ENCODE measurements at places on chromosomes 7 and 10. TPM values are rescaled to one million over a fixed set of nuclear protein-coding genes. Genes with fewer than 3 reads are reported as not detected.

The SSC4D gene
- total RNA-seq = 0.48 TPM

The KCNMA1 gene
- 156 TPM for total RNA-seq

The LIPK gene
- not detected for total RNA-seq

The CHCHD3 gene
- 63.7 TPM for total RNA-seq

The LRRD1 gene
- total RNA-seq = not detected

The JAZF1 gene
- total RNA-seq = 19.5 TPM

The TMEM273 gene
- not detected for total RNA-seq

The HACD1 gene
- total RNA-seq = 130 TPM

The SCART1 gene
- 0.81 TPM for total RNA-seq

The XRCC2 gene
- 1.9 TPM for total RNA-seq

The STYXL1 gene
- total RNA-seq = 33.0 TPM

The TMEM184A gene
- 1.5 TPM for total RNA-seq

The TMEM26 gene
- not detected for total RNA-seq

The MACC1 gene
- not detected for total RNA-seq

The FLNC gene
- 499 TPM for total RNA-seq

All from HFFc6 (cell line).